ENCODE measurements at places on chromosomes 3 and 15.

GRCh38 chr3:40191850-40192448 lies 117.6 kb upstream of the EIF1B start:
- DNase-seq: peak; percentile 71

- DNase-seq: peak; percentile 55
These were observed 89.3 kb upstream of the C2CD4B start for GRCh38 chr15:62254137-62254934.

DNA sequence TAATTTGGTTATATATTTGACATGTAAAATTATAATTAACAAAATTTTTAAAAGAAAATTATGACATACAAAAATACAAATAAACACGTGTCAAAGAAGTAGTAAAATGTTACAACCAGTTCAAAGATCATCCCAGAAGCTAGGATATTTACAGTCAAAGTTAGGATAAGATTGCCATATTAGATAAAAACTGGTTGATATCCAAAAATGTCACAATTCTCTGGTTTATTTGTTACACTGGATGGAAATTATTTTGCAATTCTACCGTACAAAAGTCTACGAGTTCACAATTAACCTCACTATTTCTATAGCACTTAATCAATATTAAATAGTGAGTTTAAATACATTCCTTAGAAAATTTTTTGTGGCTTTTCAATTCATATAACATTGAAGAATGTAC lies 673.8 kb downstream of the GBE1 start:
- no peak for DNase-seq

- DNase-seq: peak; percentile 92
These were observed at the start of gene MAN2A2 for GRCh38 chr15:90902840-90903732. MAN2A2 (plus strand) TSS chr15:90903302; CDS start chr15:90904208, 906 bp downstream.

DNA sequence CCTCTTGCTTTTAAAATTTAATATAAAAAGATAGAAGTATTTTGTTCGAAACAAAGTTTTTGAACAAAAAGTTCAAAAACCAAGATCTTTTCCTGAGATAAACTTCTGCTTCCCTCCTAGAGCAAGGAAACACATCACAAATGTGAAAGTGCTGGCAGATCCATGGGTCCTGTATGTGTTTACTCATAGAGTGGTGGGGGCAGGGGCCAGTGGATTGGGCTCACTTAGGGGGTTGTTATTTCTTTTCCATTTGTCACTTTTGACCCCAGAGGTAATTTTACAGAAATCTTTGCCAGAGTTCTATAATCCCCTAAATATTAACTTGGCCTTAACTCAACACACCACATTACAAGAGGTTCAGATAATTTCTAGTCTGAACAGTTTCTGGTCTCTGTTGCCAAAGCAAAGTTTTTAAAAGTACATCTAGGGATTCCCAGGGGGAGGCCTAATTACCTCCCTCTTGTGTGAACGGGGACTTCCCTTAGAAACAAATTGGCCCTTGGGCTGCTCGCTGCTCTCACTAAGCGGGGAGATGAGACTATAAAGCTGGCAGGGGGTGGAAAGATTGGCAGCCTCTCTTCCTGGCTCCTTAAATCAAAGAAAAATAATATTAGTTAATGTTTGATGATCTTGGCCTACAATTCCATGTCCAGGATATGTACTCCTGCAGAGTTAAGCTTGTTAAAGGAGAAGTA lies 66.8 kb upstream of the PTX3 start:
- no peak for DNase-seq

- no peak for DNase-seq
These were observed 24.0 kb downstream of the TSEN2 start for GRCh38 chr3:12508291-12508700.

DNA sequence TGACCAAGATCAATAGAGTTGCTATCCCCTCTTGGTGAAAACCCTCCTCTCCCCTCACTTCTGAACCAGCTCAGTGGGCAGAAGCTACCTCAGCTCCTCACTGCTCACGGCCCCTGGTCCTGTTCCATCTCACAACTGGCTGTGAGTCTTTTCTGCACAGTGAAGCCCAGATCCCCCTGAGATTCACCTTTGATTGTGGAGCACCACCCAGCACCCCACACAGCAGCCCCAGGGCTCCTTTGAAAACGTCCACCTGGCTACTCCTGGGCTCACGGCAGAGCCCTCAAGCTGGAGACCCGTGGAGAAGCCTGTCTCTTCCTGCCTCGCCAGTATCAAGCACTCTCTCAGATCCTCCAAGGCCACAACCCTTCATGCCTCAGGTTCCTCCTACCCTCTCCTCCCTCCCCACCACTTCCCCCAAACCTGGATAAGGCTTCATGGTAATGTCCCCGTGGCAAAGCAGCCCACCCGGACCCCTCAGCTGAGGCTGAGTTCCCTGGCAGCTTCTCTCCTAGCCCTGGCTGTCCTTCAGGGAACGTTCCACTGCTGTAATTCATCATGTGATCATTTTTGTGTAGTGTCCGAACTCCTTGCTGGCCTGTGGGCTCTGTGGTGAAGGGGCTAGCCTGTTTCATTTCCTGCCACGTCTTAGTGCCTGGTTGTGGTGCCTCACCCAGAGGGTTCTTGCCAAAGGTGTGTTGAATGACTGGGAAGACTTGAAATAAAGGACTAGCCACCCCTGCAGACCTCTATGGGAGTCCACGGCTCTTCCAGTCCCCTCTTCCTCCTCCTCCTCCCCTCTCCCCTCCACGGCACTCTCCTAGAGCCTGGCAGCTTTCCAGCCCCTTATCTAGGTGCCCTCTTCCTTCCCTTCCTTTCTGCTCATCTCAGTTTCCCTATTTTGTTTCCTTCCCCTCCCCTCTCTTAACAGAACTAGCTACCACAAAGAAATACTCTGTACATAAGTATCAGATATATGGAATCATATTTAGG lies 44.5 kb downstream of the KY start:
- no peak for DNase-seq

- DNase-seq: no peak
These were observed 77.1 kb upstream of the PRR23E start for GRCh38 chr3:127115691-127116351.

DNA sequence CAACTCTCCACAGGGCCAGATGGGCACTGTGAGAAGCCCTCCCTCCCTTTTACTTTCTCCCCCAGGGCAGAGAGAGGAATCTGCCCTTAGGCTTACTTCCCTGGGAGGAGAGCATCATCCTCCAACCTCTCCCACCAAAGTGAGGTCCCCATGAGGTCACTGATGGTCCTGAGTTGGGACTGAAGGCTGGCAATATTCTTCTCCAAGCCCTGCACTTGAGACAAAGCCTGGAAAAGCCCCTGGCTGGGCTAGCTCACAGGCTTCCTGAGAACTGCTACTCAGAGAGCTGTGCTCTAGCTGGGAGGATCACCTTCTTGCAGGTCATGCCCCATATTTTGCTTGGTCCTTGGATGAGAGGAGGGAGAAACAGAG lies 110.0 kb upstream of the MEF2A start:
- DNase-seq: peak; percentile 3

DNA sequence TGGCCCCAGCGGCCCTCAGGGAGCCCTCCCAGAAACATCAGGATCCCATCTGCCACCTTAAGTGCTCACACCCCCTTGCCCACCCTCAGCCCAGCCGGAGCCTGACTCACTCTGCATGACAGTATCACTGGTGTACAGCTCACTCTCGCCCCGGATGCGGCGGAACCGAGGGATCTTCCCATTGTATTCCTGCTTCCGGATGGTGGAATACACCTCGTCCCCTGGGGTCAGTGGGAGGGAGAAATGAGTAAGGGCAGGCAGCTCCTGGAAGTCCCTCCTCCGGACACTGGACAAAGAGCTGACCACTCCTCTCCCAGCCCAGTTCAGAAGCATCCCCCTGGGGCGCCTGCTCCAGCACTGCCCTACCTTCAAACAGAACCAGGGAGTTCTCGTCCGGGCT lies 16.5 kb downstream of the SEMA7A start:
- no peak for DNase-seq

GRCh38 chr3:128127236-128127635 lies 3.6 kb upstream of the RUVBL1 start:
- no peak for DNase-seq

DNA sequence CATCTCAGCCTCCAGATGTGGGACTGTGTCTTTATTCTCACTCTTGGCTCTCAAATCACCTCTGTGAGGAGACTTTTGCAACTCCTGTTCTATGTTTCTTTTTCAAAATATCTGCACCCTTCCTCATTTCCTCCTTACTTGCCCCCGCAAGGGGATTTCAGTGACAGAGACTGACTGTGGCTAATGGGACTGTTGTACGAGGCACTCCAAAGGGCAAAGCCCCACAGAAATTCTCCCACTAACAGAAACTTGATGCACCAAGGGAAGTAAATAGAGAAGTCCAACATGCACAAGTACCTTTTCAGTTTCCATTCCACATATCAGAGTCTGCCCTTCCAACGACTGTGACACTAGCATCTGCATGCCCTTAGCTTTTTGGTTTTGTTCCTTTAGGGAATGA lies 69.7 kb downstream of the LRRK1 start:
- no peak for DNase-seq

GRCh38 chr15:26294059-26294689 lies 431.0 kb upstream of the ATP10A start:
- DNase-seq: no peak

DNA sequence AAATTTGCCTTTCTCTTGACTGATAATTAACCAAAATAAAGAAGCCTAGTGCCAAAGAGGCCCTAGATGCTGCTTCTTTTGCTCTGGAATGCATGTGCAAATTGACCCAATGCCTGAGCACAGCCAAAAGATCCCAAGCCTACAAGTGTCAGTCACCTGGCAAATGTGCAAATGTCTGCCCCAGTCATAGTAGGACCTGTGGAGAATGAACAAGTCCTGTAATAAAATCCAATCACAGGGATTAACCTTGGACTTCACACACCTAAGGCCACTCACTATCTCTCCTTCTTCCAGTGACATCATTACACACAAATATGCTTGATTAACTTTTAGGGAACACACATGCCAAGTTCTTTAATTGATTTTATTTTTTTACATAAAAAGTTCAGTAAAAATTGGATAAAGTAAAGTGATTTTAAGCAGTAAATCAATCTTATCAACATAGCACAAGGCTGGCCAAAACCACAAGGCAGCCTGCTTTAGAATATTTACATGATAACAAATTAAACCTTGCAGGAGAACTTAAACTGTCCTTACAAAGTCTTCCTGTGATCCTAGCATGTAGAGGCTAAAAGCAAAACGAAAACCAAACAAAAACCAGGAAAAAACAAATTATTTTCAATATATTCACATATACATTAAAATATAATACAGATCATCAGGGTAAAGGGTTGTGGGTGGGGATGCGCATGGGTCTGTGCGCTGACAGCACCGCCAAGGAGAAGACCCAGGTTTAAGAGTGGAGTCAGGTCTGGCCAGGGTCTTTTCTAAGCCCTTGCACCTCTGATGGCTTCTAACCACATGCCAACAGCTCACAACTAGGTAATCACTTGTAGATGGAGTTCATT lies 36.8 kb downstream of the NBEAL2 start:
- DNase-seq: no peak

- DNase-seq: no peak
These were observed 89.0 kb downstream of the NFKBIZ start for GRCh38 chr3:101938262-101938847.

DNA sequence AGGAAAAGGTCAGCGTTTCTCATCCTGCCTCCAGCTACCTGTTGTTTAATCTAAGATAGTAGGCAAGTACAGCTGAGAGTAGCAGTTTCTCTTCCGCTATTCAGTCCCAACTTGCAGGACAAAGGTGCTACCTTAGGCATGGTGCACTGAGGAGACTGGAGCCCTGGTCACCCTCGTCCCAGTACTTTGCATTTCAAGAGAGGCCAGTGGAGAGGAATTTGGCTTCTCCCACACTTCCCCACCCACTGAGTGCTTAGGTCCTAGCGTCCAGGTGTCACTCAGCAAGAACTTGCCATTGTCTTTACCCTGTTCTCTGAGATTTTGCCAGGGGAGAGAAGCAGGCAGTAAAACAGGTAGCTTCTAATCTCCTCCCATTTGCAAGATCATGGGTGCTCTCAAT lies 12.5 kb upstream of the RPN1 start:
- no peak for DNase-seq

DNA sequence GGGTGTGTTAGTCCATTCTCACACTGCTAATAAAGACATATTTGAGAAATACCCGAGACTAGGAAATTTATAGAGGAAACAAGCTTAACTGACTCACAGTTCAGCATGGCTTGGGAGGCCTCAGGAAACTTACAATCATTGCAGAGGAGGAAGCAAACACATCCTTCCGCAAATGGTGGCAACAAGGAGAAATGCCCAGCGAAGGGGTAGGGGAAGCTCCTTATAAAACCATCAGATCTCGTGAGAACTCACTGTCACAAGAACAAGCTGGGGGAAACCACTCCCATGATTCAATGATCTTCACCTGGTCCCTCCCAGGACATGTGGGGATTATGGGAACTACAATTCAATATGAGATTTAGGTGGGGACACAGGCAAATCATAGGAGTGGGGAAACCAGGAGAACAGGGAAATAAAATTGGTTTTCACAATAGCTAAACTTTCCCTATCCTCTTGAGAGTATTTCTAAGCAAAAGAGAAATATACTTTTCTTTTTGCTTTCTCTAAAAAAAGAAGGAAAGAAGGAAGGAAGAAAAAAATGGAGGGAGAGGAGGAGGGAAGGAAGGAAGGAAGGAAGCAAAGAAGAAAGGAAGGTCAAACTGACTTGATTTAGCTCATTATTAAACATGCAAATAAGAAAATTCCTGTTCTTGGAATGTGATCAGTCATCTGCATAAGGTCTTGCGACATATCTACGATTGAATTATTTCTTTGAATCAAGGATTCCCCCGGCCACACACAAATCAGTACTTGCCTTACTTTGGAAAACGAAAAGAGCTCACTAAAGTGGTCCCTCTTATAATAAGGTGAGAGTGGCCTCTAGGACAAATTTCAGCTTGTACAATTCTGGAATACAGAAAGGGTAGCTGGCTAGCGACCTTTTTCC lies 75.2 kb downstream of the LIPC start:
- no peak for DNase-seq

DNA sequence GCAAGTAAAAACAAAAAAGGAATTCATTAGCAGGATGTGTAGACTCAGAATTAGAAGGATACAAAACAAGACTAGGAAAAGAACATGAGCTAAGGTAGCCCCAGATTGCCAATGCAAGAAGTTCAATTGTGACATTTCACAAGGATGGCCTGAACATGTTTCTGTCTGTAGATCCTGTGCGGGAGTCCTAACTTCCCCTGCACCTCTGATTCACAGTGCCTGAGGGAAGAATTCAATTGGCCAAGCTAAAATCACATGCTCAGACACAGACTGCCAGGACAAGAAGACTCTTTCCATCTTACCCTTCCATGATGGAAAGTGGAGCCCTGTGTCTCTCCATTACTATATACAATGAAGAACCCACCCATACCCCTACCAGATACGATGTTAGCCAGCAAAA lies 251.5 kb downstream of the KCNH8 start:
- no peak for DNase-seq

GRCh38 chr15:67039384-67040075 lies 25.9 kb upstream of the SMAD3 start:
- DNase-seq: no peak

All from GM13976 (cell line).